ENCODE measurements at places on chromosomes 1 and 21.
A peak's percentile ranks its signal among the peaks of the same experiment; 100 is the strongest.

- no peak for DNase-seq
Measured at GRCh38 chr1:43313771-43314170, 13.0 kb downstream of the TIE1 start.

DNA sequence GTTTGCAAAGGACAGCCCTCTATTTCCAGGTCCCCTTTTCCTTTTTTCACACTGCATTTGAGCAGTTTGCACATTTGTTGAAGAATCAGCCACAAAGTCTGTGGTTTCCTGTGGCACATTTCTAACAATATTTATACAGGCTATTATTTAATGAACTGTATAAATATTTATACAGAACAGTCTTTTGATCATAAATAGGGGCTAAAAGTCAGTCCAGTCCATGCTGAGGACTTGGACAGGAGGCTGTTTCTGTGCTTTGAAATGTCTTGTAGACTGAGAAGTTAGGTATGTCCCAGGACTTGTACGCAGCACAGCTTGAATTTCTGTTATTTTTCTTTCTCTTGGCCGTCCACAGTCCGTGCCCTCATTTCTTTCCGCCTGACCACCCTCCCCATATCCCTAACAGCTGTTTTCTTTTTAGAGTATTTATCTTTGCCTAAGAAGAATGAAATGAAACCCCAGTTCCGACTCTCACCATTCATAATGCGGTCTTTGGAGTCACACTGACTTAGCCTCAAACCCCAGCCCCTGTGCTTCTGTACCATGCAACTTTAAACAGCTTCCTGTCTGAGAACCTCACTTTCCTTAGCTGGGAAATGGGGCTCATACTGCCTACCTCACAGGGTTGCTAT is 19.7 kb downstream of the FGGY start:
- DNase-seq: peak; percentile 57

GRCh38 chr1:202623075-202623474 is 87.2 kb downstream of the SYT2 start:
- DNase-seq: peak; percentile 63

- DNase-seq: no peak
Measured at GRCh38 chr1:179017383-179018326, 8.0 kb upstream of the FAM20B start.

DNA sequence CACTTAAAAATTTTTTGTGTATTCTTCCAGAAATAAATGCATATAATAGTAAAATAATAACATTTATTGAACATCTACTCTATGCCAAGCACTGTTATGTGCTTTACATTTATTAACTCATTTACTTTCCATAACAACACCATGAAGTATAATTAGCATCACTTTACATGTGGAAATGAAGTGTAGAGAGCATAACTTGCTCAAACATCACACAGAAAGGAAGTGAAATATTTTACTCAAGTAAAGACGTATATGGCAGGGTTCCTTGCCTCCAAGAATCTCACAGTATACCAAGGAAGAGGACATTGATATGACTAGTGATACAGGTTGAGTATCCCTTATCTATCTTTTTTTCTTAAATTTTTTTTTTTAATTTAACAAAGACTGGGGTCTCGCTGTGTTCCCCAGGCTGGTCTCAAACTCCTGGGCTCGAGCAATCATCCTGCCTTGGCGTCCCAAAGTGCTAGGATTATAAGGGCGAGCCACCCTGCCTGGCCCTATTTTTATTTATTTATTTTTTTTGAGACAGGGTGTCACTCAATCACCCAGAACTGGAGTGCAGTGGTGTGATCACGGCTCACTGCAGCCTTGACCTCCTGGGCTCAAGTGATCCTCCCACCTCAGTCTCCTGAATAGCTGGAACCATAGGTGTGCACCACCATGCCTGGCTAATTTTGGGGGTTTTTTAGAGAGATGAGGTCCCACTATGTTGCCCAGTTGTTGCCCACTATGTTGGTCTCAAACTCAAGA is 7.7 kb upstream of the CLIC4 start:
- no peak for DNase-seq

- no peak for DNase-seq
Measured at GRCh38 chr1:29782846-29783507, 546.7 kb downstream of the PTPRU start.

DNA sequence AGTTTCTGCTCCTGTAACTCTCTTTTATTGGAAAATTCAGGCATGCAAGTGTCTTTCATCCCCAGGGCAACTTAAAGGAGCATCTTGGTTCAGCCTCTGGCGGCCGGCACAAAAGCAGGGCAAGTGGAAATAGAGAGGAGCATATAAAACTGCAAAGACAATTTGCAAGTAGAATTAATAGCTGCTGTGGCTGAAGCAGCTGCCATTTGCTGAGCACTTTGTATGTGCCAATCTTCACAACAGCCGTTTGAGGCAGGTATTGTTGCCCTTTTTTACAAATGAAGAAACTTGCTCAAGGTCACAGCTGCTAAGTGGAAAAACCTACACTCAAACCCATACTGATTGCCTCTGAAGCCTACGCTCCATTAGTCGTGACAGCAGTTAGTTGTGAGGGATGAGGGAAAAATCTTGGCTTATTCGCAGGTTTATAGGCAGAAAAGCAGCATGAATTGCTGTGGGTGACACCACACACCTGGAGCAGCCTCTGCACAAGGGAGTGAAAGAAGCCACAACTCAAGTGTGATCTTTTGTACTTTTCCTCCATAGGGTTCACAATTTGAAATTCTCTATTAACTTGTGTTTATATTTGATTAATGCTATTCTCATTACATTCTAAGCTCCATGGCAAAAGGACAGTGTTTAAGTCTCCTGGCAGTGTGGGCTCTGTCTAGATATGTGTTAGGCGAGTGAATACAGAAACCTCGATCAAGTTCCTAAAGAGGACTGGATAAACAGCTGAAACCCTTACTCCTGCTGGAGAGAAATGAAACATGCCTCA is 99.0 kb upstream of the BEND5 start:
- DNase-seq: no peak

DNA sequence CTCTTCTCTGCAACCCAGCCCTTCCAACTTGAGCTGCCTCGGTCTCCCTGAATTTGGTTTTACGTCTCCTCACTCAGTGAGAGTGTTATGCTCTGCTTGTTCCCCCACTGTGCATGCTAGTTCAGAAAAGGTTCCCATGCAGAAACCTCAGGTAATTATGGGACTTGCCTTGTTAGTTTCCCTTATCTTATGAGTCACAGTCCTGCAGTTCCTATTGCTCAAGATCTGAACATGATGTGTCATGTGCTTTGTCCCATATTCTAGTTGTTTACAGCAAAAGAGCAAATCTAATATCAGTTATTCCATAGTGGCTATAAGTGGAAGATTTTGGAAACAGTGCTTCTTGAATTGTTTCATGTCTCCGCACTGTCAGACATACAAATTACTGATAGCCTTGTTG is 74.4 kb downstream of the DUSP10 start:
- DNase-seq: peak; percentile 49

DNA sequence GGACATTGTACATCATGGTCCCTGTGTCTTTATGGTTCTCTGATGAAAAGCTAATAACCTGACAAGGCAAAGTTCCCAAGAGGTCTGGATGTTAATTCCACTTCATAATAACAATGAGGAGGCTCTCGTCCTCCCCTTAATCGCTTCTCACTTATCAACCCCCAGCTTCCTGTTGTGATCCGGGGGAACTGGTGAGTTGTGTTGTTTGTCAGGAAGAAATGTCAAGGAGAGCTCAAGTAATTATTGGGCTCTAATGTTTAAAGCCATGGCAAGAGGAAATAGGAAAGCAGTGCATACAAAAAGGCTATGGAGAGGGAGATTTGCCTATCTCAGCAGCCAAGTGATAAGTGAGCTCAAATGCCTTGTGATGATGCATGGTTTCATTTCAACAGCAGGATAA is 42.8 kb upstream of the RASAL2 start:
- DNase-seq: no peak

DNA sequence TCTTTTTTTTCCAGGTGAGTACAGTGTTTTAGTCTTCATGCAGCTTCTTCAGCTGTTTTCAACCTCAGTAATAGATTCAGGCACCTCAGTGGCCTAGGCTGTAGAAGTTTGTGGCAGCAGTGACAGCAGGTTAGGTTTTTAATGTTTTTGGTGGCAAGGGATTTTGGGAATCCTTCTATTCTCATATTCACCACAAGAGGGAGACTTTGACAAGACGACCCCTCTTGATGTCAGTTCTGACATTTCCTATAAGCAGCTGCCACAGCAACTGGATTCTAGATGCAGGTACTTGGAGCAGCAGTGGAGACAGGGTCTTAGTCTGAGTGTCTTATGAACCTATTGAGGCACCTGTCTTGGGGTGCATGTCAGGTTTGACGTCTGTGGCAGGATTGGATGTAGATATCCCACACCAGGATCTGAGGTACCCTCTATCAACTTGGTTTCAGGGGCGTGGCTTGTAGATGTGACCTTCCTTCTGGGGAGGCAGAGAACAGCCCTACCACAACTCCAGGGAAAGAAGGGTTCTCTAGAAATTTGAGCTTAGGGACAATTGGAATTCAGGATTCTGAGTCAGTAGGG is 1104.2 kb upstream of the TMPRSS15 start:
- DNase-seq: no peak

DNA sequence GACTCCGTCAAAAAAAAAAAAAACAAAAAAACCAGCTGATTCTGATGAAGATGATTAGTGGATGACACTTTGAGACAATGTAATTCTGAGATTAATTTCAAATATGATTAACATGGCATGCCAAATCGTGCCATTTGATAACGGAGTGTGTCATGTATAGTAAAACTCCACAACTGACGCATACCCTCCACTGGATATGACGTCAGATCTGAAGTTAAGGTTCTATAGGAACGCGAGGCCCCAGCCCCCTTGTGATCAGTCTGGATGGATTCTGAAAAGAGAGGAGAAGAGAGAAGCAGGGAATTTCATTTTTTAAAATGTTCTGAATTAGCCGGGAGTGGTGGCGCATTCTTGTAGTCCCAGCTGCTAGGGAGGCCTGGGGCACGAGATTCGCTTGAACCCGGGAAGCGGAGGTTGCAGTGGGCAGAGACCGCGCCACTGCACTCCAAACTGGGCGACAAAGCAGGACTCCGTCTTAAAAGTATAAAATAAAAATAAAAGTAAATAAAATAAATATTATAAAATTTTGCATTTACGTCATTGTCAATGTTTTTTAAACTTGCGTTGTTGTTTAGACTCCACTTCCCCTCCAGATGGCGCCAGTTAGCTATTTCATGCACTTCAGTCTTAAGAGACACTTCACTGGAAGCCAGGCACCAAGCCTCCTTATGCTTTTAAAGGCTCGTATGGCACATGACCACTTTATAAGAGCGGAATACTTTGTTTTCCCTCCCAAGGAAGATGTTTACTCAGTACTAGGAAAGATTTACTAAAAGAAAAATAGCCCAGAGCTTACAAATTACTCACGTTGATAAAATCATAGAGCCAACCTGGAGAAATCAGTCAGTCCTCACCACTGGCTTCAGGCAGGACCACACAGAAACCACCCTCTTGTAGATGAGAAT is 65.5 kb downstream of the UBE2U start:
- DNase-seq: peak; percentile 80

DNA sequence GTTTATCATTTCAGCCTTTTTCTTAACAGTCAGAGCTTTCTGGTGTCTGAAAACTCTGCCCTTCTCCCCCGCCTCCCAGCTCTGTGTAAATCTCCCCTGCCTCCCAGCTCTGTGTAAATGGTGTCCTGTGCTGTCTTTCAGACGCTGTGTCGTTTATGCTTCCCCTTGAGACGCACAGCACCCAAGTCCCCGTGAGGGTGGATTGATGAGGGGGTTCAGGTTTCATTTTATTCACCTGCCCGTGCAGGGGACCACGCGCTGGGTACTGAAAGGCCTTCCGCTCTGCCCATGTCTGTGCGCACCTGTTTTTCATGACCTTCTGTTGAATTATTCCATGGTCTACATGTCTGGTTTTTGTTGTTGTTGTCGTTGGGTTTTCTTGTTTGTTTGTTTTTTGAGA is 108.2 kb upstream of the COL6A1 start:
- DNase-seq: no peak

DNA sequence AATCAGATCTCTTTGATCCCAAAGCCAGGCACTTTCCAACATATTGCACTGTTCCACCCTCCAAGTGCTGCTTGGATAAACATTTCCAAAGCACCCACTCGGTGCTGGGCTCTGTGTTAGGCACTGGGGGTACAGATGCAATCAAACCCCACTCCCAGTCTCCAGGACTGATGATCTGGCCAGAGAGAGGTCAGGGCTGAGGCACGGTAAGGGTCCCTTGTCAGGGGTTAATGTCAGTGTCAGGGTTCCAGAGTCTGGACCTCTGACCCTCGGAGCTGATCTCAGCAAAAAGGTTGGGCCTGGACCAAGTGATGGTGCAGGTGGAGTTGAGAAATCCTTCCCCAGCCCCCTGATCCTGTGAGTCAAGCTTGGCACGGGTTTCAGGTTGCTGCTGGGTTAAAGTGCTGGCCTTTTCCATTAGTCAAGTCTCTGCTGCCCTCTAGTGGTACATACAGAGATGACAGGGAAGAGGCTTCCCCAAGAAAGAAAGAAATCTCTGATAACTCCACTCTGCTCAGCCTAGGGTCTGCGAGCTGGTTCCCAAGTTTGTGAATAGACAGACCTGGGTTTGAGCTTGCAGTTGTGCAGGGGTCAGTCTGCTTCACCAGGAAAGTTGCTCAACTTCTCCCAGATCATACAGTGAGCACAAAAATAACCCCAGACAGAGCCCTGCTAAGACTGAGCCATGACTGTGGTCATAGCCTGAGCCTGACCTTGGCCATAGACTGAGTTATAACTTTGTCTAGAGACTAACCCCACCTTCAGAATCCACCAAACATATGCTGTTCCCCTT is 74.6 kb downstream of the DMRTA2 start:
- peak; percentile 68 for DNase-seq

DNA sequence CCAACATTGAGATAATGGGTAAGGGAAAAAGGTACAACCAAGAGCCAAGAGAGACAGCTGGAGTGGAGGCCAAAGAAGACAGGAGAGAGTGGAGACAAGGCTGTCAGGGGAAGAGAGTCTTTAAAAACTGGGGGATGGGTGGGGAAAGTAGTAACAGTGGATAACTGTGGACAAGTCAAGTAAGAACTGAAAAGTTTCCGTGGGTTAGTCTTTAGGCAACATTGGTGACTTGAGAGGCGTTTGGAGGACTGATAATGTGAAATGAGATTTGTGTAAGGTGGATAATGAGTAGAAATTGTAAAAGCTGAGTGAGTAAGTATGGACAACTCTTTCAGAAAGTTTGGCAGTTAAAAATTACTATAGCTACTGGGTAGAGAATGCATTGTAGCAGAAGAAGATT is 10.4 kb downstream of the PPP2R5A start:
- DNase-seq: no peak

- DNase-seq: no peak
Measured at GRCh38 chr1:18934205-18935000, 22.1 kb downstream of the IFFO2 start.

All from fibroblast of skin of abdomen (primary cell).